ENCODE measurements at places on chromosomes 5 and 9. TPM values are rescaled to one million over a fixed set of nuclear protein-coding genes. Genes with fewer than 3 reads are reported as not detected.

STPG3 gene
- not detected for total RNA-seq

HAPLN1 gene
- total RNA-seq = 24.4 TPM

ADAMTS16 gene
- 13.5 TPM for total RNA-seq

LCP2 gene
- 8.4 TPM for total RNA-seq

PCDHGB6 gene
- total RNA-seq = 12.0 TPM

TAS2R1 gene
- total RNA-seq = not detected

UTP15 gene
- total RNA-seq = 24.7 TPM

OCLN gene
- 18.2 TPM for total RNA-seq

IFNK gene
- total RNA-seq = not detected

AK8 gene
- 1.0 TPM for total RNA-seq

GNA14 gene
- 17.6 TPM for total RNA-seq

DNA sequence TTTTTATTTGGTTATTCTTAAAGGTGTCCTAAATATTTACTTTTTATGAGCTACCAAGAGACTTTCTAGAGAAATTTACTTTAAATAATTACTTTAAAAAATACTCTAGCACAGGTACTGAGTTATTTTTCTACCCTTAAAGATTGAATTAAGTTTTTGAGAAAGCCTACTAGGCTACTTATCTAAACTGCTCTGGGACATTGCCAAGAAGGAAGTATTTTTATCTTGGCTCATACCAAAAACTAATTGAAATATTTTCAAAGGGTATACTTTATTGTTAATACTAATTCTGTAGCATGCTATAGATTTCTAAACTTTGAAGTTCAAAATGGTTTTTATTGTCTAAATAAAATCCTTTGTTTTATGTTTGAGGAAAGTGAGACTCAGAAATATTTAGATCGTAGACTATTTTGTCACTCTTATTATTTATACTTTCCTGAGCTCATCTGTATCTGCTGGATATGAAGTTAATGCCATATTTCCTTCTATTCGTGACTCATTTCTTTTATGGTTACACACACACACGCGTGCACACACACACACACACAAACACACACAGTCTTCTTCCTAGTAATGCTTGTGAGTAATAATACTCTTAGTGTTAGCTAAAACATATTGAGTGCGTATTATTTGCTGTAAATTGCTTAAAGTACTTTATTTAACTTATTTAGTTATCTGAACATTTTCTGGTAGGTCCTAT lies 89.5 kb downstream of the MAN2A1 start:
- no peak for DNase-seq

DNA sequence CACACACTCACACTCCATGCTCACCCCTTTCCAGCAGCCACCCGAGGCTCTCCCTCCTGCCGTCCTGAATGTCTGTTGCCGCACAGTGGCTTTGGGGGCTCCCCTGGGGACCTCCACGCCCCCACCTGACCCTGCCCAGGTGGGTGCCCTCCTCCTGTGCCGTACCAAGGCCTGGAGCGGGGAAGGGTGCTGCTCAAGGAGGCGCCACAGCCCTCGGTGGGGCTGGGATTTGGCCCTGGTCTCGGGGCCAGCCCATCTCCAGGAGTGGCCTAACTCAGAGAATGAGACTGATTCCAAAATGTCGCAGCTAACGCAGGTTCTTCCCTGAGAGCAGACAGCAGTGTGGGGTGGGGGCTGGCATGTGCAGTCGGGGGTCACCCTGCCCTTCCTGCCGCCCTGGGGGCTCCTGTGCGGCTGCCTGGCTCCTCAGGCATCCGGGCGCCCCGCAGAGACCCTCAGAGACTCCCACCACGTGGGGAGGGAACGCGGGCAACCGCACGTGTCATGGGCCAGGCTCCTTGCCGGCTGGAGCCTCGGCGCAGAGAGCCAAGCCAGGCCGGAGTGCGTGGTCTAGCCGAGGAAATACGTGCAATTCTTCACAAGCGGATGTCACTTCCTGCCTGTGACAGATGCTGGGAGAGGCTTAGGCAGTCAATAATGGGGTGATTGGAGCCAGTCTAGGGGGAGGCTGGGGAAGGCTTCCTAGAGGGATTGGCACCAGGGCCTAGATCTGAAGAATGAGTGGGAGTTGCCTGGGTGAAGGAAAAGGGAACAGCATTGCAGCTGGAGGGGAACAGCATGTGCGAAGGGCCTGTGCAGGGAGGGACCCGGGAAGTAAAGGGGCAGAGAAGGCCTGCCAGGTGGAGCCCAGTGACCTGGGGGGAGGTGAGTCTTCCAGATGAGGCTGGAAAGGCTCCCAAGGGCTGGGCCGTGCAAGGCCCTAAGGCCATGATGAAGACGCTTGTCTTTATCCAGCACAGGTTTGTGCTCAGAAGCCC lies 44.1 kb downstream of the C9orf50 start:
- no peak for DNase-seq

GRCh38 chr9:82808478-82808877 lies 254.5 kb downstream of the RASEF start:
- DNase-seq = no peak

DNA sequence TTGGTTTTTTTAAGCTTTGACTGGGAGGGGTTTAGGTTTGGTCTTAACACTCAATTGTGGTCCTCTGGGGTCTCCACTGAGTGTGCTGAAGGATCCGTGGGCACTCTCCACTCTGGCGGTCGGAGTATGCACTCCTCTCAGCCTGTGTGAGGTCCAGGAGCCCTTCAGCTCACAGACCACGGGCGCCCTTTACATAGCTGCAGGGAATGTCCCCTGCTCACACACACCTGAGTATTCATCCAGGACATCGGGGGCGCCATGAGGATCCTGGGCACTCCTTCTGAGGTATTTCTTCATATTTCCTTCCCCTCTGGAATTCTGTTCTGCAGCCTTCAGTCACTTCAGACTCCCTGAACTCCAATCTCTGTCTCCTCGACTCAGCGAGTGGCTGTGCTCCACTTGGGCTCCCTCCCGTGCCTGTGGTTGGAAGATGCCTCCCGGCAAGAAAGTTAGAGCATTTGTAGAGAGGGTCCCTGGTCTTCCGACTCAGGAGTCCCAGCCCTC lies 12.5 kb downstream of the TRIP13 start:
- DNase-seq = no peak

DNA sequence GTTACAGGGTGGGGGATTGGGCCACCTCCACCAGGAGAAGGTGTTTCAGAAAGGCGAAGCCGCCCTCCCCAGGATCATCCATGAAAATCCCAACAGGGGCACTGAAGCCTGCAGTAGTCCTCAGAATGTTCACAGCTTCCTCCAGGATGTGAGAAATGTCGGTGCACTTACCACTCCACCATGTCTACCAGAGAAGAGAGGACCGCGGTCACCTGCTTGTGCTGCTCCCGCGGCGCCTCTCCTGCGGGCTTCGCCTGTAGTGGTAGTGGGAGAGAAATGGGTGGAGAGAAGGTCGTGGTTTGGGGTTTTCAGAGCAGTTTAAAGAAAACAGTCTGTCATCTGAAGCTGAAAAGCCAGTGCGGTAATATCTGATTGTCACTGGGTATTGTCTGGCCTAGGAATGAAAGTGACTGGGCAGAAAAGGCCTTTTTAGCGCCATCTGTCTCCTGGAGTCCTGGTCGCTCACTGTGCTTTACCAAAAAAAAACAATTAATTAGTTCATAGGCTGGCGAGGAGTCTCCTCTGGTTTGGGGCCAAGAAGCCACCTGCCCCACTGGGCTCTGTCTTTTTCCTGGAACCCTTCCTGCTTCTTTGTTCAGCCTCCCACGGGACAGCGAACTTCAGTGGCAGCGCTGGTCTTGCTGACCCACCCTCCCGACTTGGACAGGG lies 23.0 kb upstream of the PPP1R26 start:
- no peak for DNase-seq

DNA sequence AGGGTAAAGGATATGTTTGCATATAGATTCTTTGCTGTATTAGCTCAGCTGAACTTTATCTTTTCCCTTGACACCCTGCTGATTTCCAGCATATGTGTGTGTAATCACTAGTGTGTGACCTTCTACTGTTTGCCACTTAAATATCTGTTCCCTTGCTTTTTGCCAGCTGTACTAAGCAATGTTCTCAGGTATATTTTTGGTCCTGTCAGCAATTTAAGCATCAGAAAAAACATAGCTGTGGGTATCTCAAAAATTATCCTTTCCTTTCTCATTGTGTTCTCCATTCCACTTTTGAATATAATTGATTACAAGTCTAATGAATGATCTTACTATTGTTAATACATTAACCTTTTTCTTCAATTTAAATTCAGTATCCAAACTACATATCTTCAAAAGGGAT lies 59.2 kb upstream of the CDH10 start:
- no peak for DNase-seq

GRCh38 chr9:118567861-118568260 lies 801.4 kb downstream of the BRINP1 start:
- no peak for DNase-seq

GRCh38 chr5:179260324-179261070 lies 84.8 kb downstream of the ADAMTS2 start:
- no peak for DNase-seq

GRCh38 chr9:124778575-124779367 lies 1.8 kb downstream of the OLFML2A start:
- DNase-seq = no peak

DNA sequence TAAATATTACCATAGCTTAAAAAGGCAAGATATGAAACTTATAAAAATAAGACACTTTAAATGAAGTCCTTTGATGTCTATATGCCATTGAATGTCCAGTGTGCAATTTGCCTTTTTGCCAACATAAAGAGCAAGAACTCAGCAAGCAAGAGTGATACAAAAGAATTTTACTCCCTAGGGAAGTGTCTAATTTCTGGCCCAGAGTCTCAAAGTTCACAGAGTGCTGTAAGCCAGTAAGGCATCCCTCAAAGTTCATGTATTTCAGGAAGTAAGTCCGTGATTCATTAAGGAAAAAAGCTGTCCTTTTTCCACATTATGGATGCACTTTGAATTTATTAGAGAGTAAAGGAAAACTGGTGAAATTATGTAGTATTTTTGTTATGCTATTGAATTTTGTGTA lies 185.2 kb downstream of the CCDC171 start:
- no peak for DNase-seq

GRCh38 chr5:142501890-142502289 lies 177.1 kb upstream of the SPRY4 start:
- no peak for DNase-seq

GRCh38 chr9:113137196-113138168 lies 13.3 kb upstream of the SLC31A2 start:
- DNase-seq = no peak

DNA sequence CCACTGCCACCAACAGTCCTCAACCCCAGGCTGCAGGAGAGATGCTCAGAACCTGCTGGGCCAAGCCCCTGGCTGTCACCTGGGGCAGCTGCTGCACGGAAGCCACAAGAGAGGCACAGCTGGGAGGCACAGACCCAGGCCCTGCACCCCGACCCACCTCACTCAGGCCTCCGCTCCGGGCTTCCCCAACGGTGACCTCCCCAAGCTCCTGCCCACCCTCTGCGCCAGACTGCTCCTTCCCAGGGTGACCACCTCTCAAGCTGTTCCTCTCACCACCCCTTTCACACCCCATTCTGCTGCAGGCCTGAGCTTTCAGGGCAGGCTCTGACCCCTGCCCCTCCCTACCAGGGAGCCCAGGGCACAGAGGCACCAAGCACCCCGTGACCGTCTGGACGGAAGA lies 33.0 kb downstream of the VAV2 start:
- no peak for DNase-seq

DNA sequence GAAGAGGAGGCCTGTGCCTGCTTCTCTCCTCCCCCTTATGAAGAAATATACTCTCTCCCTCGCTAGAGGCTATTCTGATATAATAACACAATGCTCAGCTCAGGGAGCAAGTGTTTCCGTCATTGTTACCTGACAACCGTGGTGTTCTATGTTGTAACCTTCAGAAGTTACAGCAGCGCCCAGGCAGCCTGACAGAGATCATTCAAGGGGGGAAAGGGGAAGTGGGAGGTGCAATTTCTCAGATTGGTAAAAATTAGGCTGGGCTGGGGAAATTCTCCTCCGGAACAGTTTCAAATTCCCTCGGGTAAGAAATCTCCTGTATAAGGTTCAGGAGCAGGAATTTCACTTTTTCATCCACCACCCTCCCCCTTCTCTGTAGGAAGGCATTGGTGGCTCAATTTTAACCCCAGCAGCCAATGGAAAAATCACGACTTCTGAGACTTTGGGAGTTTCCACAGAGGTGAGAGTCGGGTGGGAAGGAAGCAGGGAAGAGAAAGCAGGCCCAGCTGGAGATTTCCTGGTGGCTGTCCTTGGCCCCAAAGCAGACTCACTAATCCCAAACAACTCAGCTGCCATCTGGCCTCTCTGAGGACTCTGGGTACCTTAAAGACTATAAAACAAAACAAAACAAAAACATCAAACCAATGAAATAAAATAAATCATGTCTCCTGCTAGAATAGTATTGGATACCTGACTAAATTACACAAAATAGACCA lies 1.3 kb downstream of the TMEM174 start:
- no peak for DNase-seq

GRCh38 chr5:125582352-125582751 lies 835.9 kb upstream of the ZNF608 start:
- DNase-seq = no peak

GRCh38 chr9:137809040-137809576 lies 68.5 kb upstream of the CACNA1B start:
- no peak for DNase-seq

- DNase-seq = no peak
Measured at GRCh38 chr5:177320879-177321278, 9.2 kb upstream of the MXD3 start.

DNA sequence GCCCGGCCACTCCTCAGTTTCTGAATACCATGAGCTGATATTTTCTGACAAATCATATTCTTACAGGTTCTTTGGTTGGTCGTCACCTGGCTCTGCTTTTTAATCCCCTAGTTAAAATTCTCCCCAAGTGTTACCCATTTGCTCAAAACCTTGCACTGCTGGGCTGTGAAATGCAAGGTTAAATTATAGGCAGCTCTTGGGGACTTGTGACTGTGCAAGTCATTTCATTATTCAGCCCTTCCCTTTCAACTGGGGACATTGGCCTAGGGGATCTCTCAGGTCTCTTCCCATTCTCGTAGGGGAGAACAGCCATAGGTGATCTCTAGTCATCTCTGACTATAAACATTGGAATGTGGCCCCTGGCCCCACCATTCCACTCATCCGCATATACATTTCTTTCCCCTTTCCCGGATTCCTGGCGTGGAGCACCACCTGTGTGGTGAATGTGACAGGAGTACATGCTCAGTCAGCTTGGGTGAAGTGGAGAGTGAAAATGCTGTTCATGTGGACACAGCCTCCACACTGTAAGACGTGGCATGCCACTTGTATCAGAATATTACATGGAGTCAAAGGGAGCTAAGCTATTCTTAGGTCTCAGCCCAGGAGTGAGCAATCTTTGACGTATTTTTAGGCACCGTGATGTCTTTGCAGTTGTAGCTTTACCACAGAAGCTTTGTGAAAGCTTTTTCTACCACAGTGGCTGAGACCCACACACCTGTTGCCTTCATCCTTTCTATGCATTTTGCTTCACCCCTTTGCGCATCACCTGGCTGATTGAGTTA lies 386.7 kb downstream of the KDM4C start:
- DNase-seq = no peak

- no peak for DNase-seq
Measured at GRCh38 chr9:101527066-101527465, 6.6 kb upstream of the RNF20 start.

- peak; percentile 31 for DNase-seq
Measured at GRCh38 chr9:79623799-79624721, 52.3 kb downstream of the TLE4 start.

GRCh38 chr9:84151236-84151635 lies 170.6 kb downstream of the RMI1 start:
- DNase-seq = no peak

- no peak for DNase-seq
Measured at GRCh38 chr9:91843623-91844148, 106.3 kb downstream of the ROR2 start.

Measured in urinary bladder (tissue), 4 donors.